ENCODE measurements at places on chromosomes 16 and 17.

DNA sequence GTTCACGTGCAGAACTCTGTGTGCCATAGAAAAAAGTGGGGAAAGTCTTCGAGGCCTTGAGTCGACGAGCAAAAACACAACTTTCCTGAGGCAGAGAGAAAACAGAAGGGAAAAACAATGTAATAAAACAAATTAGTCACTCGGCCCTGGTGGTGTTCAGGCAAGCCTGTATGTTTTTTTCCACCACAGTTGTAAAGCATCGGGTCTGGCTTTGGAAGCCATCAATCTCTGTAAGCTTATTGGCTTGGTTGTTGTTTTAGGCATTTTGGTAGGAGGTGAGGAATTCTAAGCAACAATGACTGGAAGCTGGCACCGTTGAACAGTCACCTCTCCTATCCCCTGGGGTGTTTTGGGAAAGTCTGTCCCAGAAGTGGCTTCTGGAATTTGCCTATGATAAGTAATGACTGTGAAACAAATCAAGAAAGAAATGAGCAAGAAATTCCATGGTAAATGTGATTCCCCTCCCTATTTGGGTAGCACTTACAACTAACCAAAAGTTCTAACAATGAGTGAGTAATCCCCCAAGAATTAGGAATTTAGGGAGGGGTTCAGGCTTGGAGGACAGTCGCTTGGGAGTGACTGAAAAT, 2.8 kb downstream of the CDH13 start:
- DNase-seq = no peak

- no peak for DNase-seq
These were observed 37.2 kb downstream of the CCDC182 start for GRCh38 chr17:57707892-57708291.

DNA sequence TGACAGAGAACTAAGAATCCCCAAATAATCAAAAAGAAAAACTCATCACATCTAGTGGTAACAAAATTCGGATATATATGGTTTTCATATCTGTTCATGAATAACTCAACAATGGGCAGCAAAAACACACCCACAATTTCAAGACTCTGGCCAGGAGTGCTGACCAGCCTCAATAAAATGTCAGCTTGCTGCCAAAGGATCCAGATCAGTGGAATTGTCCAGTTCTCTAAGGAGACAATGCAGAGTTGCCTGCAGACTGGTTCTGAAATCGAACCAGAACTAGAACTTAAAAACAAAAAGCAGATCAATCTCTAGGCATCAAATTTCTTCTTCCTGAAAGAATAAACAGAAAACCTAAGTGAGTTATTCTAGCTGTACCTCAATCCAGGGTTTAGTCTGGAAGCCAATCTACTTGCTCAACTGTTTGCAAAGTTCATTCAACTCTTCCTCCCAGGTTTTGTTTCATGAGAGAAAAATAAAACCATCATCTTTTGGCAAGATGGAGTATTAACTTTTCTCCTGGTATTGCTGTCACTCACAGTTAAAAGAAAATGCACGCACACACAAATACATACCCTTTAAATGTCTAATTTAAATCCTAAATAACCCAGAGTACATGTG, 61.0 kb downstream of the CFDP1 start:
- DNase-seq = no peak

GRCh38 chr17:18978655-18979054, 25.9 kb downstream of the FAM83G start:
- no peak for DNase-seq

- no peak for DNase-seq
These were observed 5.0 kb downstream of the JUP start for GRCh38 chr17:41781404-41782110.

- no peak for DNase-seq
These were observed 1.0 kb downstream of the RHBDF2 start for GRCh38 chr17:76500074-76500746.

DNA sequence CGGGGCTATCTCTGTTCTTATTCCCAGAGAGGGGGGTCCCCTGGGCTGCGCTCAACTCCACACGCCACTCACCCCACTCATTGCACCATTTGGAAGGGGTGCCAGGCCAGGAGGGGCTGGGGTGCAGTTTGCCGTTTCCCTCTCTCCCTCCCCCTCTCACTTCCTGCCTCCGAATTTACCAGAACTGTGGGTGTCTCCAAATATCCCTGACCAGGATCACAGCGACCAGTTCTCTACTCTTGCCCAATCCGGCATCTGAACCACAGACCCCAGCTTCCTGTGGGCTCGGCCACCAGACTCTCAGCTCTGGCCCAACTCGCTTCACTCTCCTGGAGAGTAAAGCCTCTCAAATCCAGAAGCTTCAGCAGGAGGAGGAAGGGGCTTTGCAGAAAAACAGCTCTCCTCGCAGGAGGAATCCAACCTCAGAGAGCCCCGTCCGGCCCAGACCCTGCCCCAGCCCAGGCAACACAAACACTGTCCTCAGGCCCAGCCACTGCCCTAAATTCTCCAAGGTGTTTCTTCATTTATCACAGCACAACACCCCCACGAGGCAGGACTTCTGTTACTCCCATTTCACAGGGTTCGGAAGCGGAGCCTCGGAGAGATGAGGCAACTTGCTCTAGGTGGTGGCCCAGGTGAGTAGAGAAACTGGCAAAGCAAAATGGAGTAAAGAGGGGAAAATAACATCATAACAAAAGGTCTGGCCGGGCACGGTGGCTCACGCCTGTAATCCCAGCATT, 423 bp upstream of the ASGR2 start:
- DNase-seq = no peak

DNA sequence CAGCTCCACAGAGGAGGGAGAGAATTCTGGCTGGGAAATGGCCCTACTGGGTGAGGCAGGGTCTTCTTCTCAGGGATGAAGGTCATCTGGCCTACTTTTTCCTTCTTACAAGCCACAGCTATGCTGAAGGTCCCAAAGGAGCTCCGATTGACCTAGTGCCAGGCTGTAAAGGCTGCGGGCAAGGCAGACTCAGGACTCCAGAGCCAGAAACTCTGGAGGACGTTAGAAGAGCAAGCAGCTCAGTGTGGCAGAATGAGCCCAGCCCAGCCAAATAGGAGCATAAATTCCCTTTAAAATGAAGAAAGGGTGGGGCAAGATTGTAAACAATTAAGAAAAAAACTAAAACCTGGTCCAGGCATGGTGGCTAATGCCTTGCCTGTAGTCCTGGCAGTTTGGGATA, 20.1 kb upstream of the CNOT1 start:
- DNase-seq = no peak

GRCh38 chr17:6328279-6328678, 106.6 kb downstream of the AIPL1 start:
- no peak for DNase-seq

DNA sequence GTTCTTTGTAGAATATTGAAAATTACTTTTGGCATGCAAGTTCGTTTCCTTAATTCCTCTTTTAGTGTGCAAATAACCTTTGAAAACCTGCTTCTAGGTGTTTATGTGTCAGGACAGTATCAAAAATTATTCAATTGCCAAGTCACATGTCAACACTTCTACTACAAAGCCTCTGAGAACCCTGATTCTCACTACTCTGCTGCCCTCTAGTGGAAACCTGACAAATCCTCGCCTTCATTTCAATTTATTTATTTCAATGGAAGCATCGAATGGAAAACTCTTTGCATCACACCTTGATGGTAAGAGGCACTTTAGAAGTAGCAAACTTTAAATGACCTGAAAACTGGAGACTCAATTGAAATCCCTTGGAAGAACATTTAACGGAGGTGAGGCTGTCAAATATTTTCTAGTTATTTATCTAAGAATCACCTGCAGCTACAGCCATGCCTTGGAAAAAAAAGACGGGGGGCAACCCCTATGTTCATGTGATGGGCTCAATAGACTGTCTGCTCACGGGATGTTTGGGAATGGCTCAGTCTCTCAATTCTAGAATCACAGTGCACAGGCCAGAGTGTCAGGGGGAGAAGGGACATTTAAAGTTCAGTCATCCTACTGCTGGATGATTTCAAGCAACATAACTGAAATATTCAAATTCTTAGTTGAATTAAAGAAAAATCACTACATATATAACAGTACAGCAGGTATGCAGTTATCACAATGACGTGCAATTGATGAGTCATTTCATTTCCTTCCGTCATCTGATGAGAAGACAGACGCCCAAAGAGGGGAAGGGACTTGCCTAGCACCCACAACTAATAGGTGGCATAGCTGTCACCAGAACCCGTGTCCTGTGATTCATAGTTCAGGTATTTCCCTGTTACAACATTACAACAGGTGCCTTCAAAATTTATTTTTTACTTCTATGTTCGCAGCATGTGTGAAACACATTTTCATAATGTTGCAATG, 563.9 kb downstream of the TOX3 start:
- DNase-seq = no peak

GRCh38 chr17:4893272-4893671, 6.1 kb upstream of the C17orf107 start:
- no peak for DNase-seq

GRCh38 chr16:71852158-71852557, 6.4 kb downstream of the ATXN1L start:
- DNase-seq = no peak

DNA sequence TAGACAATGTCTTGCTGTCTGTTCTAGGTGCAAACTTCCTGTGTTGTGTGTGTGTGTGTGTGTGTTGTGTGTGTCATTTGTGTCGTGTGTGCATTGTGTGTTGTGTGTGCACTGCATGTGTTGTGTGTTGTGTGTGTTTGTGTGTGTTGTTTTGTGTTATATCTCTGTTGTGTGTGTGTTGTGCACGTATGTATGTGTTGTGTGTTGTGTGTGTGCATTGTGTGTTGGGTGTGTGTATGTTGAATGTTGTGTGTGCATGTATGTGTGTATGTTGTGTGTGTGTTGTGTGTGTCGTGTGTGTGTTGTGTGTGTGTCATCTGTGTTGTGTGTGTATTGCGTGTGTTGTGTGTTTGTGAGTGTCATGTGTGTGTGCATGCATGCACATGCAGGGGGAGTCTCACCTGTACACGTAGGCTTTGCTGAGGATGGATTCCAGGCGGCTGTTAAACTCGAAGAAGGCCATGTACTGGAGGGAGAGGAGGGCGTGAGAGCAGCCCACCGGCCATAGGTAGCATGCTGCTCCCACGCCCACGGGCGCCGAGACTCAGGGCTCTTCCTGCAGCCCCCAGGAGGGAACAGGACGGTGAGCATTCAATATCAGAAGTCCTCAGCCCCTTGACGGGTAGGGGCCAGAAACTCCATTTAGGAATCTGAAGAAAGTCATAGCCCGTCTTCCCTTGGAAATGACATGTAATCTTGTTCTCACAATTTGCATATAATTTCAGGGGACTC, 58.2 kb downstream of the CNGB1 start:
- no peak for DNase-seq

DNA sequence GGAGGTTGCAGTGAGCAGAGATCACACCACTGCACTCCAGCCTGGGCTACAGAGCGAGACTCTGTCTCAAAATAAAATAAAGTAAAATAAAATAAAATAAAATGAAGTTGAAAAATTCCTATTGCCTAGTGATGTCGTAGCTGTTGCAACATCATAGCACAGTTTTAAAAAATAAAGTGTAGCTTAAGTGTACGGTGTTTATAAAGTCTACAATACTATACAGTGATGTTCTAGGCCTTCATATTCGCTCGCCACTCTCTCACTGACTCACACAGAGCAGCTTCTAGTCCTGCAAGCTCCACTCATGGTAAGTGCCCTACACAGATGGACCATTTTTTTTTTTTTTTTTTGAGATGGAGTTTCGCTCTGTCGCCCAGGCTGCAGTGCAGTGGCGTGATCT, 43.5 kb upstream of the MNT start:
- no peak for DNase-seq

DNA sequence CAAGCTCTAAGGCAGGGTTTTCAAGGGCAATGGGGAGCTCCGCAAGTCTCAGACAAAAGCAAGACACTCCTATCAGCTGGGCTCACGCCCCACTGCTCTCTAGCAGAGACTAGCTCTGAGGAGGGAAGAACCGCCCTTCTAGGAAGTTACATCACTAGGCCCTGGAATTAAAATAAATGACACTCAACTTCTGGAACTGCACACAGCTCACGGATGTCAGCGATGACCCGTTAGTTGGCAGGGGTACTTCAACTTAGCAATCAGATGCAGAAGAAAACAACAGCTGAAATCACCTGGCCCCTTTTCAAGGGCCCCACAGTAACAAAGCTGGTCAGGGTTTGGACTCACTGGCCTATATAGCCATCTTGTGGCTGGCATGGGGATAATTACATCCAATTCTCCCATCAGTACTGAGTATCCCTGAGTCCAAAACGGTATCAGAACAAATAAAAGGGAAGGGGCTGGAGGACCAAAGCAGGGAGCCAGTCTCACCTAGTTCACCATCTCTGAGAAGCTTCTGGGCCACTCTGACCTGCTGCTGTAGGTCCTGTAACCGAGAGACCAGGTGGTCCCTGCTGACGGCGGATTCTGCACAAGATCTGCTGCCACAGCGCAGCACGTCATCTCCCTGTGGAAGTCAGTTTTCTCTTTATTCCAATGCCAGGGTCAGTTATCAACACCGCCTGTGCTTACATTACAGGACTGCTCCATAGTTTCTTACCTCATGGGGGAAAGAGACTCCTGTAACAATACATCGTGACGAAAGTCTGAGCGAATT, 22.2 kb downstream of the SERPINF1 start:
- DNase-seq = no peak

- DNase-seq = no peak
These were observed 36.0 kb upstream of the CCL1 start for GRCh38 chr17:34398990-34399389.

DNA sequence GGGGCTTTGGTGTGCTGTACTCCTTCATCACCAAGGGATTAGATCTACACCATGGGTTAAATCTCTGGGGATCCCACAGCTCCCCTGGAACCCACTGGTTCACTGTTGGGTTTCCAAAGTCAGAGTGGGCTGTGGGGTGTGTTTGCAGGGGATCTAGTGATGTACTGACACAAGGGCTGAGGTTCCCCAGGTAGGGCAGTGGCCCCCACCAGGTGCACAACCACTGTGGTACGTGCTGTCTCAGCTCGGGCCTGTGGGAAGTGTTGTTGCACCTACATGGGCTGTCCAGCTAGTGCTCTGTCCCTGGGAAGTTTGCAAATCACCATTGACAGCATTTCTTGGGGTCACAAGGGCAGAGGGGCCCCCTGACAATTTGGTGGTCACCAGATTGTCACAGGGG, 134.4 kb upstream of the CDH8 start:
- DNase-seq = no peak

GRCh38 chr17:15397620-15398019, 56.2 kb upstream of the TEKT3 start:
- no peak for DNase-seq

DNA sequence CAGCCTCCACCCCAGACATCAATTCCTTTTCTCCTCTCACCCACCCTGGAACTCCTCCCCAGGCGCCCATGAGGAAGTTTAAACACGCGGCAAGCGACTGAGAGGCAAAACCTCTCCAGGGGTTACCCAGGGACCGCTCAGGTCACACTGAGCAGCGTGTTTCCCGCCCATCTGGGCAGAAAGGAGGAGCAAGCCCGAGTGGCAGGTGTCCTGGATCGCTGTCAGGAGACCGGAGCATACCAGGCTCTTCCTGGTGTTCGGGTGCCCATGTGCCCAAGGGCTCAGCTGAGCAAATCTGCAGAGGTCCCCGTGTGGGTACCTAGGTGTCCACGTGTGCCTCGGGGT, 491 bp downstream of the SLC25A19 start:
- no peak for DNase-seq

- DNase-seq = no peak
These were observed 862 bp downstream of the GLTPD2 start for GRCh38 chr17:4789701-4789950.

Data from CD4-positive, alpha-beta T cell treated with Interleukin-17A for 4 hours (primary cell).